ENCODE measurements at places on chromosomes 4 and X.

DNA sequence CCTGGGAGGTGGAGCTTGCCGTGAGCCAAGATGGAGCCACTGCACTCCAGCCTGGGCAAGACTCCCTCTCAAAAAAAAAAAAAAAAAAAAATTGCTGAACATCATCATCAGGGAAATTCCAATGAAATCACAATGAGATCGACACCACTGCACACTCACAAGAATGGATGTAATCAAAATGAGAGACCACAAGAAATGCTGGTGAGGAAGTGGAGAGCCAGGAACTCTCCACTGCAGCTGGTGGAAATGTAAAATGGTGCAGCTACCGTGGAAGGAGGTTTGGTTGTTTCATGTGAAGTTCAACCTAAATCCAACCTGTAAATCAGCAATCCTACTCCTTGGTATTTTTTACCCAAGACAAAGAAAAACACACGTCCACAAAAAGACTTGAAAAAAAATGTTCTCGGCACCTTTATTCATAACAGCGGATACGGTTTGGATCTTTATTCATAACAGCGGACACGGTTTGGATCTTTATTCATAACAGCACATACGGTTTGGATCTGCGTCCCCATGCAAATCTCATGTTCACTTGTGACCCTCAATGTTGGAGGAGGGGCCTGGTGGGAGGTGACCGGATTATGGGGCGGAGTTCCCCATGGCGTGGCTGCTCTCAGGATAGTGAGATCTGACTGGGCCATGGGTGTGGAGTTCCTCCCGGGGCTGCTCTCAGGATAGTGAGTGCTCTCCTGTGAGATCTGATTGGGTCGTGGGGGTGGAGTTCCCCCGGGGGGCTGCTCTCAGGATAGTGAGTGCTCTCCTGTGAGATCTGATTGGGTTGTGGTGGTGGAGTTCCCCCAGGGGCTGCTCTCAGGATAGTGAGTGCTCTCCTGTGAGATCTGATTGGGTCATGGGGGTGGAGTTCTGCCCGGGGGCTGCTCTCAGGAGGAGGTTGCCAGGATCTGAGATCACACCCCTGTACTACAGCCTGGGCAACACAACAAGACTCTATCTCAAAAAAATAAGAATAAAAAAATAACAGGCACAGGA, 7.7 kb downstream of the GAK start:
- DNase-seq, result no peak

GRCh38 chr4:156571146-156571545, 400.5 kb downstream of the PDGFC start:
- DNase-seq, result no peak

DNA sequence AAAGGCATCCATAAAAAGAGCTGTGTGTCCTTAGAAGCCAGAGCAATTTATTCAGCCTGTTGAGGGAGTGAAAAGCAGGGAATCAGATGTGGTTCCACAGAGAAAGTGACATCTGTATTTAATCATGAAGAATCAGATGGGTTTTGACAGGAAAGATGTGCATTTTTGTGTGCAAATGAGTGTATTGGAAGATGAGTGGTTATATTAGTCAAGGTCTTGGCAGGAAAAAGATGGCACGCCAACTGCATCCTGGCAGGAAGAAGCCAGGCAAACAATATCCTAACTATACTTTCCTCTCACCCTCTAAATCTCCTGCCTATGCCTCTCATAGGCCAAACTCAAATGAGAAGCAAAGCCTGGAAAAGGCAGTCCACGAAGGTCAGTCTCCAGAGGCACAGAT, 59.1 kb downstream of the SCFD2 start:
- DNase-seq, result no peak

DNA sequence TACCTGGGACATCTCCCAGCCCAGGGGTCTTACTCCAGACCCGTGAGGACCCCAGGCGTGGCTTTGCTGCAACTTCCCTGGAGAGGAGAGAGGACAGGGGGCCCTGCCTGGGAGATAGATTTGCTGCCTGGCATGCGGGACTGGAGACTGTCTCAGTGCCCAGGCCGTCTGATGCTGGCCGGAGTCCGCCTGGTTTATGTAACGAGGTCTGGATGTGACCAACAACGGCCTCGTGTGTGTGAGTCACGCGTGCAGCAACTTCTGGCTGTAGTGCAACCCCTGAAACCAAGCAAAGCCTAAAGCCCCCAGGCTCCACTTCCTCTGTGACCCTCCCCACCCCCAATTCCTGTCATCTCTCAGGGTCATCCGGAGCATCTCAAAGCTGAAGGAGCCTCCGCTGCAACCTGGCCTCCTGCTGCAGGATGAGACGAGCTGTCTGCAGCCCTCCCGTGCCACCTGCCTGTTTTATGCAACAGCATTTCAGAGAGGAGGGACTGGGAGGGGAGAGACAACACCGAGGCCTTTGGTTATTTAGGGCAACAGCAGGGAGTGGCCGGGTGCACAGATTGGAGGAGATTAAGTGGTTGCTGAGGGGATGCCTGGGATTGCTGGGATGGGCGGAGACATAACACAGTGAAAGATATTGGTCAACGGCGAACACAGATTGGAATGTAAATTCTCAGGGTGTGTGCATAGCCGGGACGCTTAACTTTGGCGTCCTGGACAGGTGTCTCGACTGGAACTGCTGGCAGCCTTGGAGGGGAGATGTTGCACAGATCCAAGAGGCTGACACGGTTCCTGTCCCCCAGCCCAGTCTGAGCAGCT, 16.0 kb downstream of the XG start:
- no peak for DNase-seq

- DNase-seq, result no peak
These were observed 97.3 kb downstream of the MTNR1A start for GRCh38 chr4:186458050-186458449.

GRCh38 chr4:82930848-82931755, 30.6 kb downstream of the THAP9 start:
- DNase-seq, result no peak

DNA sequence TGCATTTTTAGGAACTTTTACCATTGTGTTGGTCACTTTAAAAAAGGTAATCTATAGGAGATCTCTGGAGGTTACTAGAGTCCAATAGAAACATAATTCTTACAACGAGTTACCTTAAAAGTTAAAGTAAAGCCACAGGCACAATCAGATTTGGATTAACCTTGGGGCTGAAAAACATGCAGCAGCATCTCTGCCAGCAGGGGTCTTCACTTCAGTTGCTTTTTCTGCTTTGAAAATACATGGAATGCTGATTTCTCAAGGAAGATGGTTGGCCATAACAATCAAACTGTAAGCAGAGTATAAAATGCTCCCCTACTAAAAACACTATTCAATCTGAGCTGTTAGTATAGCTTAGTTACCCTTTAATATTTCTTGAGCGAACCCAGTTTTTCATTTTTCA, 1072.3 kb upstream of the PCDH10 start:
- no peak for DNase-seq

DNA sequence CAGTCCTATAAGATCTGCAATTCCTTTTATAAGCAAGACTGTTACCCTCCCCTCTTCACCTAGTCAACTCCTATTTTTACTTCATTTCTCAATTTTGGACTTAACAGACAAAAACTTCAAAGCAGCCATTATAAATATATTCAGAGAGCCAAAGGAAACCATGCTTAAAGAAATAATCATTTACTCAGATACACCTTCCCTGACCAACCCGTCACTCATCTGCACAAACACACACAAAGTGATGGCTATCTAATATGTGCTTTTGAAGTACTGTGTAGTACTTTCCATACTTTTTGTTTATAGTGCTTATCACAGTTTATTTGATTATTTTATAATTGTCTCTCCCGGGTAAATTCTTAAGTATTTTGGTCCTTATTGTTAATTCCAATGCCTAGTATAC, 117.2 kb downstream of the TBC1D19 start:
- DNase-seq, result no peak

- DNase-seq, result no peak
These were observed 722 bp upstream of the TMEM33 start for GRCh38 chr4:41934514-41934900.

DNA sequence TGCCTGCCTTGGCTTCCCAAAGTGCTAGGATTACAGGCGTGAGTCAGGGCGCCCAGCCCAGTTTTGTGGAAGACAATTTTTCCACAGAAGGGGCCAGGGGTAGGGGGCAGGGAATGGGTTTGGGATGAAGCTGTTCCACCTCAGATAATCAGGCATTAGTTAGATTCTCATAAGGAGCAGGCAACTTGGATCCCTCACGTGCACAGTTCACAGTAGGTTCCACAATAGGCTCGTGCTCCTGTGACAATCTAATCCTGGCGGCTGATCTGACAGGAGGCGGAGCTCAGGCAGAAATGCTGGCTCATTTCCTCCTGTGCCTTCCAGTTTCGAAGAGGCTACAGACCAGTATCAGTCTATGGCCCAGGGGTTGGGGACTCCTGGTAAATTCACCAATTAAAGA, 491.6 kb upstream of the AADAT start:
- DNase-seq, result no peak

DNA sequence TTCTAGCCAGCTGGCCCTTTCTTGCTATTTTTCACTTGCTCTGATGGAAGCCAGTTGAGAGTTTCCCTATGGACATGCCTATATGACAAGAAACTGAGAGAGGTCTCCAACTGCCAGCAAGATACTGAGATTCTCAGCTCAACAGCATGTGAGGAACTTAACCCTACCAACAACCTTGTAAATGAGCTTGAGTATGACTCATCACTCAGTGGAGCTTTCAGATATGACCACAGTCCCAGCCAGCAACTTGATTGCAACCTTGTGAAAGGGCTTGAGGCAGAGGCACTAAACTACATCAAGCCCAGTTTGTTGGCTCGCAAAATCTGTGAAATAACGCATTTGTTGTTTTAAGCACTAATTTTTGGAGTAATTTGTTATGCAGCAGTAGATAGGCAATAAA, 175.8 kb downstream of the COMMD8 start:
- DNase-seq, result no peak

DNA sequence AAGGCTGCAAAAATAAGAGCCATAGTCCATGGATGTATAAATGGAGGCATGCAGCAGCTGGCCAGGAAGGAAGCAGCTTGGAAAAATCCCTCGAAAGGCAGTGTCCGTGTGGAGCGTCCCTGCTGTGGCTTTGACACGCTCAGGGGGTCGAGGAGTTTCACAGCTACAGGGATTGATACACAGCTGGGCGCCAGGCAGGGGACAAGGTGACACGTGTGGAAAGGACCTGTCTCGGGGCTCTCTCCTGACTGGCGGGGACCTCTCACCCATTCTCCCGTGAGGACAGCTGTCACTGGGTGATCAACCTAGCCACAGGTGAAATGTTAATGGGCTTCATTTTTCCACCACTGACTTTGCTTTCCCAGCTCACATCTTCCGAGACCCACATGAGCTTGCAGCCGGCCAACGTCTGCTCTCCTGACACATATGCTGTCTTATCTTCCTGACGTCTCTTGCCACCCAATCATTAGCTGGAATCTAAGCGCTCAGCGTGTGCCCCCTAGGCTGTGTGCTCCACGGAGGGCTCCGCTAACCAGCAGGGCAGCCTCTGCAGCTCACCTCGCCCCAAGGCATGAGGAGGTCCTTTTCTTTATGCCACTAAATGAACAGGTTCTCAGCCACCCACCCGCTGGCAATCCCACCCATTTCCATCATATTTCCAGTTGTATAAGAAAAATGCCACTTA, 89.4 kb upstream of the AFAP1 start:
- no peak for DNase-seq

DNA sequence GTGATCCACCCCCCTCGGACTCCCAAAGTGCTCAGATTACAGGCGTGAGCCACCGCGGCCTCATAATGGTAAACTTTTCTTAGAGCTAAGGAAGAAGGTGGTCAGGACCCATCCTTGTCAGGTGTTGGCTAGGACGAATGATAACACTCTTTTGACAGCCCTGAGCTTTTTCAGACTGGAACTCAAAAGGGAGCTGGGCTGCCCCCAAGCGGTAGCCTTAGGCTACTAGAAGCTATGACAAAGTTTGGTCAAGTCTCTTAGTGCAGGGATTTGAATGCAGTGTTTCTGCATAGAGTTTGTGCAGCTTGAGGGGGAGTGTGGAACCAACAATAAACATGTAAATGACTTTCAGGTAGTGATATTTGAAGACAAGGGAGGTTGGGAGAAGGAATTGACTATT, 11.8 kb upstream of the HSD17B10 start:
- peak; percentile 23 for DNase-seq

GRCh38 chr4:168880811-168881595, 129.1 kb downstream of the CBR4 start:
- no peak for DNase-seq

GRCh38 chrX:43556207-43556606, 99.9 kb upstream of the MAOA start:
- no peak for DNase-seq

Data from neural crest cell (in vitro differentiated cells).